Activated naive CD4-positive, alpha-beta T cell (primary cell): ENCODE measurements at places on chromosomes 11 and 22.
A peak's percentile ranks its signal among the peaks of the same experiment; 100 is the strongest.

GRCh38 chr11:28759311-28759710, 651.1 kb downstream of the METTL15 start:
- no peak for DNase-seq

- no peak for DNase-seq
Observed at GRCh38 chr11:3781423-3781822, 15.9 kb downstream of the NUP98 start.

DNA sequence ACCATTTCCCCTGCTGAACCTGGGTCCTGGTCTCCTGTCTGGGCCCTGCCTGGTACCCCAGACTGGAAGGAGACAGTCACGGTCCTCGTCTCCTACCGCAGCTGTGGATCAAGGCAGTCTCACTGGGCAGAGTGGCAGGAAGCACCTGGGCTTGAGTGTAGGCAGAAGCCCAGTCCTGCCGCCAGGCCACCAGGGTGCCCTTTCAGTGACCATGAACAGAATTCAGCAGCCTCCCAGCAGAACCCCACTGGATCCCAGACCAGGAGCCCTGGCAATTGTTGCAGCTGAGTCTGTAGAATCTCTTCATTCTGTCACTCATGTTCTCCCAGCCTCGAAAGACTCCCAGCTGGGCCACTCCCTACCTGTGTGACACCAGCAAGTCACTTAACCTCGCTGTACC, 25.5 kb upstream of the CREB3L1 start:
- no peak for DNase-seq

GRCh38 chr11:44950031-44950624, 555 bp downstream of the TP53I11 start:
- peak; percentile 14 for DNase-seq

GRCh38 chr11:17221968-17222367, 14.2 kb upstream of the PIK3C2A start:
- DNase-seq, result no peak

- no peak for DNase-seq
Observed at GRCh38 chr22:47588578-47588960, 826.1 kb downstream of the TBC1D22A start.

- DNase-seq, result no peak
Observed at GRCh38 chr11:34274712-34275398, 83.0 kb downstream of the ABTB2 start.

- no peak for DNase-seq
Observed at GRCh38 chr22:22164541-22165272, 79.9 kb upstream of the VPREB1 start.

- DNase-seq, result no peak
Observed at GRCh38 chr11:5297721-5298323, 3.9 kb downstream of the OR51B4 start.

GRCh38 chr22:19287889-19288288, 3.6 kb downstream of the CLTCL1 start:
- no peak for DNase-seq

DNA sequence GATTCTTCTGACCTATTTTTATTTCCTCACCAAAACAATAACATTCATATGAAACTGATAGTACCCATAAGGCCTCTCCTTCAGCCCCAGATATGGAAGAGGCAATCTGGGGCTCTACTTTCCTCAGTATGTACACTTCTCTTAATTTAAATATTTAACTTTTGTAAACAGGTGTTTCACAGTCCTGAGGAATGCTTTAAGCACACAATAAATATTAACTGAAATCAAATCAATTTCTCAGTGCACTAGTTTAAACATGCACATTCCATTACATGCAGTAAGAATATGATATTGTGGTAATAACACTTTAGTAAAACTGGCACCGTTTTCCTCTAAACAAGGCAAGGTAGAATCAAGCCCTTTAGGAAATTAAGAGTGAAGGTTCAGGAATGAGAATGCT, 28.9 kb downstream of the APIP start:
- no peak for DNase-seq

DNA sequence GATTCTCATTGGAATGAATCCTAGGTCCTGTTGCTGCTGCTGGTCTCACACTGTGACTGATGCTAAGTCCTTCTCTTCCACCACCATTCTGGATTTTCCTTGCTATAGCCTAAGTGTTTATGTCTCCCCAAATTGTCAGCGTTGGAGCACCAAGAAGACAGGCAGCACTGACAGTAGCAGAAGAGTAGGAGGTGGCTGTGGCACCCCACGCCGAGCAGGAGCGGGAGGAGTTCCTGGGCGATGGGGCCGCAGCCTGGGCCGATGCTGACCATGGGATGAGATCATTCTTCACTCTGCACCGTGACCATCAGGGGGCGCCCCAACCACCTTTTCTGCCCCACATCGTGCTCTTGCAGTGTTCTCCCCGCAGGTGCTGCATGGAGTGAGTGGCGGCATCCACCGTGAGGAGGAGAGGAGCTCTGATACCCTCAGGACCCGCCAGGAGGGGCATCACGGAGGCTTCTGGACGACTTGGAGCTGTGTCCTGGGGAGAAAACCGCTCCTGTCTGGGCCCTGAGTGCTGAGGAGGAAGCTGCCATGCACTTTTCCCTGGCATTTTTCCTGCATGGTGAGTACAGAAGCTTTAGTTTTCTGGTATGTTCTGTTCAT, 57.0 kb downstream of the LRRC74B start:
- DNase-seq, result peak; percentile 74

DNA sequence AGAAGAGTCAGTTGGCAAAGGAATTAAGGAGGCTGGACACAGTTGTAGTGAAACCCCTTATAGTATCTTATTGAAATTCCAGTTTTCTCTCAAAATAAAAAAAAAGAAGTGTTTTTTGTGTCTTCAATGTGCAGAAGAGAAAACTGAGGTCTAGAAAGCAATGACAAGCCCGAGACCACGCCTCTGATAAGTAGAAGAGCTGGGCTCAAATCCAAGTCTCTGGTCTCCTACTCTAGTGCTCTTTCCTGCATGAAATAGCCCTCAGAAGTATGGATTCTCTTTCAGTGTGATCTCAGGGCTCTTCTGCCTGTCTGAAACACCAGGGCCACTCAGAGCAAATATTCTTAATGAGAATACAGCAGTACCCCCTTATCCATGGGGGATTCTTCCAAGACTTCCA, 200.9 kb downstream of the KIF18A start:
- no peak for DNase-seq

DNA sequence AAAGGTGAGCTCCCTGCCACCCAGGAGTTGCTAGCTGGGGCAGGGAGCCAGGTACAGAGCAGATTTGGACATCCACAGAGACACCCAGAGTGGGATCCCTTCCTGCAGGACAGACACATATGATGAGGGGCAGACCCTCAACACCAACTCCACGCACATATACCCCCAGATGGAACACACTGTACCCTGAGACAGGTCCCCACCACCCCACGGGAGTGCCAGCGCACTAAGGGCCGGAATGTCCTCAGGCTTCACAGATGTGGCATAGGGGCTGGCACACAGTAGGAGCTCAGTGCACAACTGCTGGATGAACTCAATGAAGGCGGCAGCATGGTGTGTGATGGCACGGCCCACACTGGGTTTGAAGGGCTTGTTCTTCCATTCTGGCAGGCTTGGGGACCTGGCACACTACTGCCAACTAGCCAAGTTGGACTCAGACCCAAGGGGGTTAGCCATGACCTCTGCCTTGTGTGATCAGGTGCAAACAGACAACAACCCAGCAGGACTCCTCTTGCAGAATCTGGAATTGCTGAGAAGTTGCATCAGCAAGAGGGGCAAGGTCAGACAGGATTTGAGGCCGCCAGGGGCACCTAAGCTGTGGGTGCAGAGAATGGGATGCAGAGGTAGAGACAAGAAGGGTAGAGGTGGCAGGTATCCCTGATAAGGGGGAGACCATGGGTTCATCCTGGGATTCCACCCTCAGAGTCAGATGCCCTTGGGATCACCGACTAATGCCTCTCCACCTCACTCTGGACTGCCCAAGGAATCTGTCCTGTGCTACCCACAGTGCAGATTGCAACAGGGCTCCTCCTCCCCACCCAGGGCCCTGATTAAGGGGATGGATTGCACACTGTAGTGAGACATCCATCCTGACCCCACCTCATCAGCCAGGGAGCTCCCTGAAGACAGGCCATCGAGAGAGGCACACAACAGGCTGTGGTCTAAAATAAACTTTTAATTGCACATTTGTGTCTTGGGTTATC, 2.4 kb downstream of the C22orf15 start:
- no peak for DNase-seq

DNA sequence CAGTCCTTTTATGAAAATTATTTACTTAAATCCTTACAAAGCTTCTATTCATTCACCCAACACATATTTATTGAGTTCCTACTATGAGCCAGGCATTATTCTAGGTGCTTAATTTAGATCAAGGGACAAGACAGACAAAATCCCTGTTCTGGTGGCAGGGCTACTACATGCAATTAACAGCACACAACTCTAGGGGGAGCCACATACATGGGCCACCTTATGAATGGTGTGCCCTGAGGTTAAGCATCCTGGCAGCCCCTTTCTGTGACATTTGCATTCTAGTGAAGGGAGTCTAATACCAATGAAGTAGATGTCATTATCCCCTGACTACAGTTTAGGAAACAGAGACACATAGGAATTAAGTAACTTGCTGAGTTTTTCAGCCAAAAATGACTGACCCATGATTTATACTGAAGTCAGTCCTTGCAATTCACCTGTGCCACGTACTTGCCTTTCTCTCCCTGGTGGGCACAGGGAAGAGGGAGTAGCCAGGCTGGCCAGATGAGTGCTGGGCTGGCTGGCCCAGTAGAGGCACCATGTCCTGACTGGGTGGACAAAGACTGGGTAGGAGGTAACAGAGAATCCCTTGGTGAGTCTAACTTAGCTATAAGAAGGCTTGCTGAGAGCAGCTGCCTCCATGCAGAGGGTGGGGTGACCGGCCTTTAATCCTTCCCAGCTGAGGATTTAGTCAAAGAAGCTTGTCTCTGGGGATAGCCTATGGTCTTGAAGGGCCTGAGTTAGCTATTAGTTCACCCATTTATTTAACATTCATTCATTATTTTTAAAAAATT, 52.0 kb upstream of the ELF5 start:
- no peak for DNase-seq

GRCh38 chr11:46888636-46889035, 29.7 kb downstream of the LRP4 start:
- no peak for DNase-seq

DNA sequence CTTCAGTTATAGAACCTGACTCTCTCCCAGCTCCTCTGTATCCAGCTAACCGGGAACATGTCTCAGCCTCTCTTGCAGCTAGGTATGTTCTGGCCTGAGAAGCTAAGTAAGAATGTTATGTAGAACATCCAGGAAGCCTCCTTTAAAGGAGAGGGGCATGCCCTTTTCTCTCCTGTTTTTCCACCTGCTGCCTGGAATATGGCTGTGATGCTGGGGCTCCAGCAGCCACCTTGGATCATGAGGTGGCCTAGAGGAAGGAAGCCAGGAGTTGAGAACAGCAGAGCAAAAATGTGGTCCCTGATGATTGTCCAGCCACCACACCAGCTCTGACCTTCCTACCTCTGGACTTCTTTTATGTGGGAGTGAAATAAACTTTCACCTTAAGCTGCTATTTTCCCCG, 117.6 kb downstream of the MPPED1 start:
- no peak for DNase-seq

- no peak for DNase-seq
Observed at GRCh38 chr11:72226701-72227100, 2.1 kb downstream of the INPPL1 start.

DNA sequence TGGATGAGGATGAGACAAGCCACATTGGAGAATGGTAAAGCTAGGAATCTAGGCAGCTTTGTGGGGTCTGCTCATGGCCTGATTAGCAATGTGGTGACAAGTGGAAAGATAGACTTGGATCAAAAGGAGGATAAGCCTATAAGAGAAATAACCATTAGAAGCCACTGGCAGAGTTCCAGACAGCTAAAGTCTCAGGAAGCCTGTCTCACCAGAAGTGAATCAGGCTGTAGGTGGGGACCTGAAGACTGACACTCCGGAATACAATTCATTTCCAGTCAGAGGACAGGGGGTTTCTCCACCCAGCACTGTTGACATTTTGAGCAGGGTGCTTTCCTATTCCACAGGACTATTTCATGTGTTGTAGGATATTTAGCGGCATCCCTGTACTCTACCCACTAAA, 129.7 kb downstream of the ARHGAP42 start:
- DNase-seq, result no peak

- DNase-seq, result no peak
Observed at GRCh38 chr11:13327421-13327820, 49.8 kb downstream of the BMAL1 start.

GRCh38 chr11:38278457-38279141, 1680.6 kb upstream of the RAG2 start:
- DNase-seq, result no peak

DNA sequence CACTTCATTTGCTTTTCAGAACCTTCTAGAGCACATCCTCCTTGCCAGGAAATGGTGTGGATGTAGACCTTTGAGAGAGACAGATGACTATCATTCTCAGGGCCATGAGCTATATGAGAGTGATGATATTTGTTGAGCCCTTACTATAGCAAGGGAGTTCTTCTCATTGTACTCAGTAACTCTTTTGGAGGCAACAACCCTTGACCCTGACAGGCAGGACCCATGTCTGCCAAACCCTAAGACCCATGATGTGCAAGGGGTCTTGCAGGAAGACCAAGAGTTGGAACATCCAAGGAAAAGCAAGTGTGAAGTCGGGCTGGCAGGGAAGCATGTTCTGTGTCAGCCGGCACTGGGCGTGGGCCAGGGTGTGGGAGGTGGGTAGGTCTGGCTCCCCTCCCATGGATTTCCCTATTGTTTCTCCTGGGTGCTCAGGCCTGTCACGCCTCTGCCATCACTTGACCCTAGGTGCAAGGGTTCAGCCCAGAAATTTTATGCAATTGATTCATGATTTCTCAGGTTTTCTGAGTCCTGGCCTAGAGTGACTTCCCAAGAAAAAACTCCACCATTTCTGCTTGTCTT, 1.2 kb downstream of the FOLR3 start:
- DNase-seq, result no peak

- no peak for DNase-seq
Observed at GRCh38 chr11:36513965-36514364, 3.9 kb upstream of the TRAF6 start.

GRCh38 chr11:77470971-77471370, 2.9 kb downstream of the PAK1 start:
- DNase-seq, result no peak

DNA sequence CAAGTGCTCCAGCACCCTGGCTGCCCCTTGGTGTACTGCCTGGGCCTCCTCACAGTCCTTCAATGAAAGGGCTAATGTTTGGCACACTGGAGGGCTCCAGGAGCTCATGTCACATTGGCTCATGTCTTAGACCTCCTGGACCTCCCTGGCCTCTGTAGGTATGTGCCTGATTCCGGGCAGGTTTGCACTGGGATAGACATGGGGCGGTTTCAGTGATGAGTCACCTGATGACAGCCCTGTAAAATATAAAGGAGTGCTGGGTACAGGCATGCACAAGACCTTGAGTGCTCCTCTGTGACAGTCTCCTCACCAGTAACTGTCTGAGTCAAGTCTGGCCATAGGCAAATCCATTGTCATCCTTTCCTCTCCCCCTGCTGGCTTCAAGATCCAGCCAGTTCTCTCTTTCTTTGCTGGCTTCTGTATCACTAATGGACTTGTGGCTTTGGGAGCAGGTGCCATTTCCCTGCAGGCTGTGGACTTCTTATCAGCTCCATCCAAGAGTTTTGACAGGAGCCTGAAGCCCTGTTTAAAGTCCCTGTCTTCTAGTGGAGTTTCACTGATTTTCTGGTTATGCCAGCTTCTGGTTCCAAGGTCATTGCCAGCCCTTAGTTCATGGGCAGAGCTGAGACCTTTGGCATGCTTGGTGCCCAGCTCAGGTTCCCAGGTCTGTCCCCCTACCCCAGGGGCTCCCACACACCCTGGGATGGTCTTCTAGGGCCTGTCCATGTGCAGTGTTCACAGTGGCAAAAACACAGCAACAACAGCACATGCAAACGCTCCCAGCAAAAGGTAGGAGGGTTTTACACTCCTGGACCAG, 22.7 kb upstream of the P2RY2 start:
- DNase-seq, result no peak
